PC-3 (cell line): ENCODE measurements at places on chromosomes 5 and 9. TPM values are rescaled to one million over a fixed set of nuclear protein-coding genes. Genes with fewer than 3 reads are reported as not detected.

Gene NXNL2
- 0.66 TPM in 1 of 2 replicates, not detected in the other for total RNA-seq

Gene CDC25C
- 13.8 and 14.7 TPM in 2 replicates for total RNA-seq

Gene ADRB2
- 41.1 and 42.1 TPM in 2 replicates for total RNA-seq

Gene MVB12B
- total RNA-seq = 7.2 and 9.6 TPM in 2 replicates

Gene SLC45A2
- total RNA-seq = not detected in 2 replicates

Gene CYLC2
- not detected in 2 replicates for total RNA-seq

Gene ST8SIA4
- 0.63 and 0.91 TPM in 2 replicates for total RNA-seq

Gene IL31RA
- total RNA-seq = 1.6 and 3.0 TPM in 2 replicates

Gene EIF4E1B
- total RNA-seq = not detected in 2 replicates

Gene SLC6A19
- not detected in 2 replicates for total RNA-seq

Gene ADGRD2
- total RNA-seq = not detected in 2 replicates

Gene ARRDC3
- 39.5 and 40.3 TPM in 2 replicates for total RNA-seq

Gene ADRA1B
- 0.29 and 0.40 TPM in 2 replicates for total RNA-seq

Gene CER1
- total RNA-seq = not detected in 2 replicates

Gene ANKRD34B
- total RNA-seq = not detected in 2 replicates

Gene PCA3
- total RNA-seq = not detected in 2 replicates

Gene MEGF10
- not detected in 2 replicates for total RNA-seq

Gene CATSPER3
- total RNA-seq = 0.40 TPM in 1 of 2 replicates, not detected in the other

Gene CBY3
- total RNA-seq = 1.4 TPM in 1 of 2 replicates, not detected in the other

Gene PRRT1B
- total RNA-seq = not detected in 2 replicates

Gene BRIX1
- 49.0 and 63.2 TPM in 2 replicates for total RNA-seq

Gene PFN3
- not detected in 2 replicates for total RNA-seq

Gene PCDHGB4
- total RNA-seq = 0.73 and 1.3 TPM in 2 replicates

Gene GPR150
- 0.35 TPM in 1 of 2 replicates, not detected in the other for total RNA-seq

Gene PLPP7
- total RNA-seq = 0.98 TPM in 1 of 2 replicates, not detected in the other

Gene RELL2
- total RNA-seq = 4.1 and 5.6 TPM in 2 replicates

Gene NR2F1-AS1
- 24.1 and 28.8 TPM in 2 replicates for total RNA-seq

Gene LCN1
- total RNA-seq = not detected in 2 replicates

Gene MEF2C
- total RNA-seq = 4.4 and 8.0 TPM in 2 replicates

Gene ZNF484
- 3.8 and 3.9 TPM in 2 replicates for total RNA-seq

Gene CCNJL
- 7.7 and 9.3 TPM in 2 replicates for total RNA-seq

Gene PCDHGA11
- 0.66 and 0.92 TPM in 2 replicates for total RNA-seq
